ENCODE measurements at places on chromosomes 6 and 20.

GRCh38 chr6:15489261-15489962, 173.4 kb downstream of the DTNBP1 start:
- no peak for DNase-seq

GRCh38 chr6:21519642-21520041, 73.9 kb upstream of the SOX4 start:
- DNase-seq: no peak

DNA sequence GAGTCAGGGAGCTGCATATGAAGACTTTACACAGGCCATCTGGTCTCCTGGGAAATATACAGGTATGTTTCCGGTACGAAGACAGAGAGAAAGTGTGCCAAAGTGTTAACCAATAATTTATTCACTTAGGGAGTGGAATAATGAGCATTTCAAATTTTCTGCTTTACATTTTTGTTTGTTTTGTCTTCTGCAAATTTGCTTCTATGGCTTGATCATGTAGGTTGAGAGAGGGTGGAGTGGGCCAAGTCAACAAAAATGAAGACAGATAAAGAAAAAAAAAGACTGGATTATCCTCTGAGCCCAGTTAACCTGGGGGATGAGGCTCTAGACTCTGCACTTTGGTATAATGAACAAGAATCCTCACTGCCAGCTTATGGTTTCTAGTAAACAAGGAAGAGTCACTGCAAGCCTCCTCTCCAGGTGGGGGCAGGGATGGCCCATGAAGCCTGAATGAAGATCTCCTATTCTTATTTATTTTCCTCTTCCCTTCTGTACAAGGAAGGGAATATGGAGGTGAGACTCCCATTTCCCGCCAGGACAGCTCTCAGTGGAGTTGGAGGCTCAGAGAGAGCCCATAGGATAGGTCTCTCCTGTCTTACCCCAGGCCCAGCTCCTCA, 37.7 kb downstream of the KCNK17 start:
- no peak for DNase-seq

DNA sequence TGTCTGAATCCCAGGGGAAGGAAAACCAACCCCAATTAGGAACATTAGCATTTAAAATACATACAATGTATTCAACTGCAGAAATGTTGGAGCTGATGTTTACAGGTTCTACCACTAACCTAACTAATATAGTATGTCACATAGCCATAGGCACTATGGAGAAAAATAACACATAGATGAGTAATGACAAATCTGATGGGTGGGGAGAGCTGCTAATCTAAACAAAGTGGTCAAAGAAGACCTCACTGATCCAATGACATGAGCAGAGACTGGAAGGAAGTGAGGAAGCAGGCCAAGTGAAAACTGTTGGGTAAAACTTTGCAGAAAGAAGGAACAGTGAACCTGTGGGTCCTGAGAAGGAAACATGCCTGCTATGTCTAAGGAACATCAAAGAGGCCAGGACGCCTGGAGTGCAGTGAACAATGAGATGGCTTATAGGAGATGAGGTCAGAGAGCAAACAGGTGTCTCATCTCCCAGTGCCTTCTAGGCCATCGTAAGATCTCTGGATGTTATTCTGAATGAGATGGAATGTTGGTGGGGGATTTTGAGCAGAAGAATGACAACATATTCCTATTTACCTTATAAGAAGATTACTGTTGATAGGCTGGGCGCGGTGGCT, 135.7 kb downstream of the ALDH8A1 start:
- DNase-seq: no peak

- DNase-seq: no peak
Measured at GRCh38 chr6:26123675-26123946, 36.4 kb downstream of the HFE start.

GRCh38 chr20:32497589-32498224, 87.4 kb downstream of the NOL4L start:
- no peak for DNase-seq

GRCh38 chr6:11865680-11866300, 87.2 kb upstream of the ADTRP start:
- no peak for DNase-seq

DNA sequence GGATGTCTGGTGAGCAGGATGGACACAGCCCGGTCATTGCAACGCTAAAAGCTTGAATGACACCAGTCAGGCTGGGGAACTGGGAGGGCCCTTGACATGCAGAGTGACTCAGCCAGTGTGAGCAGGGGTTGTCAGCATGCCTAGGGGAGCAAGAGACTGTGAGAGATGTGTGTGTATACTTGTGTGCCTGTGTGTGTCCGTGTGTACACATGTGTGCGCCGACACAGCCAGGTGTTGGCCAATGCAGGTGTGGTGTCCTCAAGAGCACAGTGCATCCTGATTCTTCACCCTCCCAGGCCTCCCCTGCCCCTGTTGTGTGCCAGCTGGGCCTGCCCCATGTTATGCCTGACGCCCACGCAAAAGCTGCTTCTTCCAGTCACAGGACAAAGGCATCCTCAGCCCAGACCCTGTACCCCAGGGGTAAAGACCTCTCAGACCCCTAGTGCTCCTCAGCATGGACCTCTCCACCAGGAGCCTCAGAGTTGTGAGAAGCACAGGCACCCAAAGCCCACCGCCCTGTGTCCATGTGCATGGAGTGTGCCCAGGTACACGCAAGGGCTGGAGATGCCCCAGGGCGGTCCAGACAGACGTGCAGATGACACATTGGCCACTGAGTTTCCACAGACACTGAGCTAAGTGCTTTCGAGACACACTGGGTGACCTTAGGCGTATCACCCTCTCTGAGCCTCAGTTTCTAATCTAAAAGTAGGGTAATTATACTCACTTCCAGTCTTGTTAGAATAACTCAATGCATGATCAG, 16.6 kb downstream of the NRSN2 start:
- DNase-seq: no peak

DNA sequence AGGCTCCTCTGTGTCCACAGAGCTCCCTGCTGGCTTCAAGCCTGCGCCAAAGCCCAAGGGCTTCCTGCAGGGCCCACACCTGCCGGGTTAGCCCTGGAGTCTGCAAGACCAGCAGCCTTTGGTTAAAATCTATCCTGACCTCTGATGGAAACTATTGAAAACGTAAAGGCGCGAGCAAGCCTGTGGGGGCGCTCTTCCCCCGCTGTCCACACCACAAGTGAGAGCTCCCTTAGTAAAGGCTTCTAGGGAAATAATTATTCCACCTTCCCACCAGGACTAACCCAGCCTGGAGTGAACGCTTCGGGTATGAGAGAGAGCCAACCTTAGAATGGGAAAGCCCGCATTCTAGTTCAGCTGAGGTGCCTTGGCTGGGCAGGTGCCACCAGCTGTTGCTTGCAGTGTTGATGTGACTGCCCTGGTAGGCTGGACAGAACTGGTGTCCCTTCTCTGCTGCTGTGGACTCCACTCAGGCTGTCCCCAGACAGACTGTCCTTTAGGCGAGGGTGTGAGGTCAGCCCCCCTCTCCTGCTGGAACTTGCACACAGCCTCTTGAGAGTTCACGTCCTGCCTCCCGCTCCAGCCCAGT, 68.7 kb downstream of the SYTL3 start:
- peak; percentile 63 for DNase-seq

- DNase-seq: no peak
Measured at GRCh38 chr20:19330731-19331130, 118.3 kb downstream of the SLC24A3 start.

- no peak for DNase-seq
Measured at GRCh38 chr6:7343546-7344475, 30.8 kb upstream of the SSR1 start.

DNA sequence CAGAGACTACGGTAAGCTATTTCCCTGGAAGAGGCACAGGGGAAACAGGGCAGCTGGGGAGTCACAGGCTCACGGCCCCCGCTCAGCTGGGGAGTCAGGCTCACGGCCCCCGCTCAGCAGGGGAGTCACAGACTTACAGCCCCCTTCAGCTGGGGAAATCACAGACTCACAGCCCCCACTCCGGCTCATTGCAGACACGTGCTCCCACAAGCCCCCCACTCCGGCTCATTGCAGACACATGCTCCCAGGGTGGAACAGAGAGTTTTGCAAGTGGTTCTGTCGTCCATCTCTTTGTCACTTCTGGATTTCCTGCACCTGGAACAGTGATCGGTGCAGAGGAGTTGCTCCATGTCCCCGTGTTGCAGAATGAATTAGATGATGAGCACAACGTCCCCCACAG, 405.5 kb downstream of the CDH26 start:
- no peak for DNase-seq

DNA sequence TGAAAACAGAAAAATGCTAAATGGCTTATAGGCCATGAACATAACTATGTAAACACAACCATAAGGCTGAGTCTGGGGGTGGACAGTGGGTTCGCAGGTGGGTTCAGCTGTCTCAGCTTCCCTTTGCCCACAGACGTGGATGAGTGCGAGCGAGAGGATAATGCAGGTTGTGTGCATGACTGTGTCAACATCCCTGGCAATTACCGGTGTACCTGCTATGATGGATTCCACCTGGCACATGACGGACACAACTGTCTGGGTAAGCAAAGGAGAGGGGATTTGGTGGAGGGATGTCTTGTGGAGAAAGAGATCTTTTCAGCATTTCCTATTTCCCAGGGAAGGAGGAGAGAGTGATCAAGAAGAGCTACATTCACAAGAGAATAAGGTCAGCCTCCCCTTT, 14.7 kb downstream of the SCUBE3 start:
- no peak for DNase-seq

GRCh38 chr6:135993361-135993760, 141.9 kb downstream of the PDE7B start:
- no peak for DNase-seq

- DNase-seq: no peak
Measured at GRCh38 chr6:144697369-144697760, 412.2 kb downstream of the UTRN start.

GRCh38 chr6:126064257-126064747, 78.0 kb downstream of the TRMT11 start:
- DNase-seq: no peak

- DNase-seq: no peak
Measured at GRCh38 chr20:46101957-46102356, 12.2 kb upstream of the NCOA5 start.

- no peak for DNase-seq
Measured at GRCh38 chr20:53580376-53581111, 13.1 kb downstream of the ZNF217 start.

DNA sequence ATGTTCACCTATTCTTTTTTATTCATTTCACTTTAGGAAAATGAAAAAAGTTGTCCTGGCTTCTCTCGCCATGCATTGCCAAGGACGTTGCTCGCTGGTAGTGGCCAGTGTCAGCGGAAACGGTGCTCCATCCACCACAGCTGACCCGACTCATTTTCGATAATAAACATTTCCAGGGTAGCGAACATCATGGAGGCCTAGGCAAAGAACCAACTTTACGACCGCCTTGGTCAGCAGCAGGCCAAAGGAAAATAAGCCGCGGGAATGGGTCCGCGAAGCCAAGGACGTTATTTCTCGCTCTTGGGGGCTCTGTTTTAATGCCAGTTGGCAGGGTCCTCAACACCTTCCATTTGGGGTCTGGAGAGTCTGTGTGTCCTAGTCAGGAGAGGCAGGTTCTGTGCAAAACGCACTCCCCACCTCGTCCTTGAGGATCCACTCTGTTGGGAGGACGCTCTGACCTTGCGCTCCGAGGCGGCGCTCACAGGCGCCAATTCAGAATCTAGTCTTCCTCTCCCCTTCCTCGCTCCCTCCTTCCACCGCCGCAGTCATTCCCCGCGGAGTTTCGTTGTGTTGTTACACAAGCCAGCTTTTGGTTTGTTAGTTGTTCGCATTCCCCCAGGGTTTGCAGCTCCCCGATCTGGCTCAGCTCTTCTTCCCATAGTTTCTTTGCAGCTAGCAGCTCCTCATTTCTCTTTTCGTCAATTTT, 4.1 kb upstream of the PAX1 start:
- no peak for DNase-seq

- peak; percentile 24 for DNase-seq
Measured at GRCh38 chr6:161374971-161375873, 101.4 kb upstream of the AGPAT4 start.

DNA sequence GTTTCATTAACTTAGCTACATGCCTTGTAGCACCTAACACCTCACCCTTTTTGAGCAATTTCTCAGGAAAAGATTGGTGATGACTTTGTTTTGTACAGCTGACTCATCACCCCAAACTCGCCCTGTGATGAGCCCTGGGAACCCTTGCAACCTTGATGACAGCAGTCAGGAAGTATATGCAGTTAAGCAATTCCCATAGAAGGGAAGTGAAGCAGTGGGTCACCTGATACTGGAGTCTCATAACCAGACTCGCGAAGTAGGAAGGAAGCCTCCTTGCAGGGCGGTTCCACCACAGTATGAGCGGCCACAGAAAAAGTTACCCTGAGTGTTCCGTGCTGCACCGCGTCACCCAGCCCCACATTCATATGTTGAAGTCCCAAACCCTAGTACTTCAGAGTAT, 82.0 kb upstream of the EDN1 start:
- DNase-seq: no peak

- no peak for DNase-seq
Measured at GRCh38 chr20:1651268-1652058, 6.1 kb downstream of the SIRPG start.

DNA sequence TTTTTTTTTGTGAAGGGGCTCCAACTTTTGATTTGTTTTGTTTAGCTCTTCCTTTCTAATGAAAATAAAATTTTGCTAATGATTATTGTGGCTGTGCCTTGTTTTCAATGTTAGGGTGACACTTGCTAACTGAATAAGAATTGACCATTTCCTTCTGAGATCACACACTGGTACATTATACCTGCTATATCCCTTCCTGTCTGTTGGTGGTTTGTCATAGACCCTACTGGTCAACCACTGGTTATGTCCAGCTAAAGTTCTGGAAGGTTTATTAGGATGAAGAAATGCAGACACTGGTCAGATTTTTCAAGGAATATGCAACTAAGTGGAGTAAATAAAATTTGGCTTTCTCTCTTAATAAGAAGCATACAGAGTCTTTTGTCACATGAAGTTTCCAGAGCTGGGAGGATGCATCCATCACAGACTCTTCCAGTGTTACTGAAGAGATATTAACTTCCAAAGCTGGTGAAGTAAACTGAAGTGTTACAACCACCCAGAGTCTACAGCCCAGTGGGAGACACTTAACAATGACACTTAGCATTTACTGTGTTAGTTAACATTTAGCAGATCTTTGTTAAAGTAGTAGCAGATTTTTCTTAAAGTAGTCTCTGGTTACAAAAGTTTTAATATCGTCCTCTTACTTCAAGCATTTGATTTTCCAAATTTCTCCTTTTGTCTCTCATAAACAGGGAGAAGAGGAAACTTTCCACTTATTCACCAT, 19.7 kb upstream of the CALHM5 start:
- no peak for DNase-seq

DNA sequence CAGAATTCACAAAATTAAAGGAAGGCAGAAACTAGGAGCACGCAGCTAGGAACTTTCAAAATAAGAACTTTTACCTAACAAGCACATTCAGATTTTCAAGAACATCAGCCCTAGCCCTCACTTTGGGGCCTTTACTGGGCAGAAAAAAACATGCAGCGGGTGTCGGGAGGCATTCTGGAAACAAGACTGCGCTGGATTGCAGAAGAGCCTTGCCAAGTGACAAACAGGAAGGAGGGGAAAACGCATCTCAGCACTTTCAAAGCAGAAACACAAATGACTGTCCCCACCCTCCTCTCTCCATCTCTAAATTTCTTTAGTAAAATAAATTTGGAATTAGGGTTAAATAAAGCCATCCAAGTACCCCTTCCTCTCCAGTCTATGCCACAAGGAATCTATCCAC, 74.6 kb upstream of the RREB1 start:
- no peak for DNase-seq

Measured in cerebellar cortex (tissue), 1 donor.